Spleen (tissue), 13 donors: ENCODE measurements at places on chromosomes 11 and 22. TPM values are rescaled to one million over a fixed set of nuclear protein-coding genes. Genes with fewer than 3 reads are reported as not detected.
A peak's percentile ranks its signal among the peaks of the same experiment; 100 is the strongest.

- no peak for DNase-seq
Measured at GRCh38 chr11:78194490-78194889, 5.8 kb downstream of the USP35 start.

DNA sequence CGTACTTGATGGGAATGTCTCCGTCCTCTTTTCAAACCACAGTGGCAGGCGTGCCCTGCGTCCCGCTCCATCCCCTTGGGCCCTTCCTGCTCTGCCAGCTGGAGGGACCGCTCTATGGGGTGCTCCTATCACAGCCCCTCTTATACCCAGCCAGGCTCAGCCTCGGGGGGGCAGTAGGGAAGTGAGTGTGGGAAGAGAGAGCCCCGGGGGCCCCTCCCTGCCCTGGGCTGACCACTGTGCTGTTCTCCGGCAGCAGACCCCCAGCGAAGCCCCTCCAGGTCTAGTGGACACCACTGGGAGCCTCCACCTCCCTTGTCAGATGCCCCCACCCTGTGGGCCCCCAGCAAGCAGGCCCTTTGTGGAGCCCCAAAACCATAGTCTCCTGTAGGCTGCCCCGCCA, 572.5 kb downstream of the BRD1 start:
- no peak for DNase-seq

- no peak for DNase-seq
Measured at GRCh38 chr11:65058419-65059054, at the start of gene NAALADL1. Gene NAALADL1, minus strand, starts transcription at chr11:65058553. Its CDS starts 32 bp downstream, at chr11:65058521.

DNA sequence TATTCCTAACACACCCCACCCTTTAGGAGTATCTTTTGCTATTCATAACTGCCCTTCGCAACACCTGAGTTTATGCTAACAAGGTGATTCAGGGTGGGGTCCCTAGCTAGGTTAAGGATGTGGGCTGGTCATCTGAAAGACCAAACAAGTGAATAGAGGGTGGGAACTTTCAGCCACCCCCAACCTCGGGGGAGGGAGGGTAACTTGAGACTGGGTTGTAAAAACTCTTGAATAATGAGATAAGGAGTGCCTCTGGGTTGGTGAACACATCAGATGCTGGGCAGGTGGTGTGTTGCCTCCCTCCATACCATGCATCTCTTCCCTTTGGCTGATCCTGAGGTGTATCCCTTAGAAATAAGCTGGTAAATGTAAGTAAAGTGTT, 111.5 kb downstream of the SWAP70 start:
- DNase-seq: no peak

- no peak for DNase-seq
Measured at GRCh38 chr22:21710156-21710555, 25.4 kb downstream of the YPEL1 start.

DNA sequence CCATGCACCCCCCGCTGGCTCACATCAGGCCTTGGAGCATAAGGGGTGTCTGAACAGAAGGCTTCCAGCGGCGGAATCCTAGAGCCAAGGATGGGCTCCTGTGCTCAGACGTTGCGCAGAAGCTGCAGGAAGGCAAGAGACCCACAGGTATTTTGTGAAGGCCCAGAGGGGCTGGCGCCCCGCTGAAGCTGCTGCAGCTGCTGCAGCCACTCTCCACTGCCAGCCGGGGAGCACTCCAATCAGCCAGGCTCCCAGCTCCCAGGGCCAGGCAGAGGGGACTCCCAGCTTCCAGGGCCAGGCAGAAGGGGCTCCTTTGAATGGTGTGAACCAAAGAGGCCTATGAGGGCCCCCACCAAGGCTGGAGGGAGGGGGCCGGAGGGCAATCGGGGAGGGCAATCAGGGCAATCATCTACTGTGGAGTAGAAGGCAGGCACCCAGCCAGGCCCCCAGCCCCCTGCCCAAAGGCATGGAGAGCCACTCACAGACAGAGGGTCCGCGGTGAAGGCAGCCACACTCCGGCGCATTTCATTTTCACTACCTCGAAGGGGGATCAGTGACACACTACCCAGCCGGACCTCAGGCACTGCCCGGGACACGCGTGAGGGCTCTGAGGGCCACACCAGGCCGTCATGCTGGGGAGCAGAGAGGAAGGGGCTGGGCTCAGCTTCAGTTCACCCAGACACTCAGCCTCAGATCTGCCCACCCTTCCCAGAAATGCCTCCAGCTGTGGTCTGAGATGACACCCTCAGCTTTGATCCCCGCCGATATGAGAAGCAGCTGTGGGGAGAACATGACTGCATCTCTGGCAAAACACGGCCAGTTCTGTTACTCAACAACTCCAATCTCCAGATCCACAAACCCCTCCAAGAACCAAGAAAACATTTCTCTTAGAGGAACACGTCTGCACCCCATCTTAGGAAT, 11.6 kb upstream of the PDE2A start:
- no peak for DNase-seq

GRCh38 chr11:65420506-65420905, 2.1 kb upstream of the NEAT1 start:
- DNase-seq: no peak

DNA sequence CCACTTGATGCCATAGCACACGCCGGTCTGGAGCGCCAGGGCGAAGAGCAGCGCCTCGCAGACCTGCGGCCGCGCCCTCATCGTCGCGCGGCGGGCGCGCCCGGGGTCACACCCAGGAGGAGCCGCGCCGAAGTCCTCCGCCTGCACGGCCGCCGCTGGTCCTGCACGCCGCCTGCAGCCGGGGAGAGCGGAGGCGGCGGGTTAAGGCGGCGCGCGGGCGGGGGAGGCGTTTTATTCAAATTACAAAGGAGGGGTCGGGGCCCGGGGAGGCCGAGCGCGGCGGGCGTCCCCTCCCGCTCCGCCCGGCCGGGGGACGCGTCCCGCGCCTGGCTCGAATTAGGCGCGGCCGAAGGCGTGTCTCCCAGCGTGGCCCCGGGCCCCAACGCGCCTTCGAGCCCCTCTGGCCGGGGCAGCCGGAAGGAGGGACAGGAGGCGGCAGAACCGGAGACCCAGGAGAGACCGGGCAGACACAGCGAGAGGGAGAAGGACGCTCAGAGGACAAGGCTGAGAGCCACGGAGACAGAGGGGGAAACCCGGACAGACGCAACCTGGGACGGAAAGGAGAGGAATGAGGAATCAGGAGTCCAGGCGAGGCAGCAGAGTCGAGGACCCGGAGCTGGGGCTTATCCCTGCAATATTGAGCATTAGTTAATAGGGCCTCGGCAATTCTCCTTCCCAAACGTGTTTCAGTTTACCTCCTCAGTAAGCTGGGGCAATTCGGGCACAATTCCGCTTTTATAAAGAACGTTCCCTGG, at the start of gene WNT11:
Gene WNT11 (minus strand): TSS at position 176 of the 755 bp plus-strand sequence. CDS start 95 bp downstream, at position 81.
- peak; percentile 81 for DNase-seq

DNA sequence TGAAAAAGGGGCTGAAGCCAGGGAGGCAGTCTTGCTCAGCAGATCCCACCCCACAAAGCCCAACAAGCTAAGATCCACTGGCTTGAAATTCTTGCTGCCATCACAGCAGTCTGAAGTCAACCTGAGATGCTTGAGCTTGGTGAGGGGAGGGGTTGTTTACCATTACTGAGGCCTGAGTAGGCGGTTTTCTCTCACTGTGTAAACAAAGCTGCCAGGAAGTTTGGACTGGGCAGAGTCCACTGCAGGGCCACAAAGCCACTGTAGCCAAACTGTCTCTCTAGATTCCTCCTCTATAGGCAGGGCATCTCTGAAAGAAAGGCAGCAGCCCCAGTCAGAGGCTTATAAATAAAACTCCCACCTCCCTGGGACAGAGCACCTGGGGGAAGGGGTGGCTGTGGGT, 746.1 kb upstream of the LRRC4C start:
- no peak for DNase-seq

GRCh38 chr22:24996420-24996952, 44.0 kb downstream of the KIAA1671 start:
- no peak for DNase-seq

DNA sequence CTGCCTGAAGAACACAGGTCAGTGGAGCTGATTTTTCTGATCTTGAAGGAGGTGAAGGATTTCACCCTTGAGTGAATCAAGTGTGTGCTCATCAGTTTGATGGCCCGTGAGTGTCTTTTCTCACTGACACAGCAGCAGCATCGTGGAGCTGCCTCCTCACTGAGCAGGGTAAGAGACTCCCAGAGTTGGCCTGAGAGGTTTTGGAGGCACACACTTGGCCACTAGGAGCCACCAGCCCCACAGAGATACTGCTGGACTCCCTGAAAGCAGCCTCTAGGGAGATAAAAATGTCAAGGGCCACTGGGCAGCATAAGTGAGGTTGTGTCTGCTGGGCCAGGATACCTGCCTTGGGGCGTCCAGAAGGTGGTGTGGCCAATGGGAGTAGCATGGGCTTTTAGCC, 245.4 kb downstream of the GRIK4 start:
- DNase-seq: no peak

GRCh38 chr11:118180300-118180703, 3.9 kb upstream of the SCN2B start:
- no peak for DNase-seq

DNA sequence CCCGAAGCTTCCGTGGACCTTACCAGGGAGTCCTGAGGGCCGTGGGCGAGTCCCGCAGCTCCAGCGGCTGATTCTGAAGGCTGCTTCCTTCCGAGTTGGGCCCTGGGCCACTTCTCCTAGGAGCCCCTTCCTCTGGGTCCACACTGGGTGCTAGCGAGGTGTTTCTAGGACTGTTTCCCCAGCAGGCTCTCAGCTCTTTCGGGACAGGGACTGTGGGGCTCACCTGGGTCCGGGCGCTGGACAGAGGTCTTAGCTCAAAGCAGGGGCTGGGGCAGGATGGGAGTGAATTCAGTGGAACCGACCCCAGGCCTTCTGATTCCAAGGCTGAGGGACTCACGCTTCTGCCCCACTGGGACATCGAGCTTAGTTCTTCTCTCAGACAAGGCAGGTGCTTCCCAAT, 29.3 kb upstream of the CSNK1E start:
- DNase-seq: peak; percentile 50

DNA sequence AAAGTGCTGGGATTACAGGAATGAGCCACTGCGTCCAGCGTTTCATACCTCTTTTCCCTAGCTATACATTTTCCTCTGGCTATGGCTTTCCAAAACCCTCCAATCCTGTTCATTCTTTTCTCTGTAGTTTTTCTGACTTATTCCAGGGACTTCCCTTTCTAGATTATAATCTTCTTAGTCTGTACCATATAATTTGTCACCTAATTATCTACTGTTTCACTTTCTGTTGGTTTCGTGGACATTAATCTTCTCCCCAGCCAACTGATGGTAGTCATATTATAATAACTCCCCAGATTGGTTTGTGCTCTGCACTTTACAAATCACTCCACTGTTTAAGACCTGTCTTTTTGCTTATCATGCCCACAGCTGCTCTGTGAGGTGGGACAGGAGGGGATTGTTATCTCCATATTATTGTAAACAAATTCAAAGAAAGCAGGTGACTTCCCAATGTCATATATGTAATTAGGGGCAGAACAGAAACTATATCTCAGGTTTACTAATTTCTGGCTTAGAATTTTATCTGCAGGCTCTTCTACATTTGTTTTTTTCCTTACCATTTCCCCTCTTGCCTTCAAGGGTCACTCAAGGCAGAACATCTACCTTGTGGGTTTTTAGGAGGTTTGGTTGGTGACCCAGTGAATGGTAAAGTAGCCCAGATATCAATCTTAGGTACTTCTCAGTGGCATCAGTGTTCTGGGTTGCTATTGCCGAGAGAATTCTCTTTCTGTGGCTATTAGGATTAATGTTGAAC, 23.9 kb downstream of the STIM1 start:
- no peak for DNase-seq

DNA sequence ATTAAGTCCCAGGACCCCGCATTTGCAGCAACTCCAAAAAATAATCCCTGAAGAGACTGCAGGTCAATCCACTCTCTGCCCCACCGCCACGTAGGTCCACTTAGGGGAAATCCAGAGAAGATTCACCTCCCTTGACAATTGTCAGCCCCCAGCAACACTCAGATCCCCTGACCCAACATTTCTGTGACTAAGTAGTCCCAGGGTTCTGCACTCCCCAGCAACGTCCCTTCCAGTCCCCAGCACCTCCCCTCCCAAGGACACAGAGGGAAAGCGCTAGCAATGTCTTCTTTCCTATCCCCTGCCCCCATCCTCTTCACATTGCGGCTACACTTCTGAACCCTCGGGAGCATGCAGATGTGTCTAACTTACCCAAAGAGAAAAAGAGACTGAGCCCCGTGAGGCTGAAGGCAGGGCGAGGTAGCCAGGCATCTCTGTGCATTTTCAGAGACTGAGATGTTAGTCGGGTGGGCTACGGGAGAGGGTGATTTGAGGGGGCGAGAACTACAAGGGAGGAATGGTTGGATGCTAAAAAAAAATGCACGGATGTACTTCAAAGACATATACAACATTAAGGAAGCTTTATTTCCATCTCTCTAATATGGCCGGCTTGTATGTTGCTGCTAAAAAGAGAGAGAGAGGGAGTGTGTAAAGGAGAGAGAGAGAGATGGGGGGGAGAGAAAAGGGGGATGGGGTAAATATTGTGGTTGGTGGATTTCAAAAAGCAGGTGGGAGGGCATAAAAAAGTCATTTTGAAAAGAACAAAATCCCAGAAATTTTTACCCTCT, at the start of gene SCN2B:
Gene SCN2B (minus strand): TSS at position 647 of the 785 bp plus-strand sequence. CDS start 208 bp downstream, at position 439.
- DNase-seq: no peak

ADM2 gene
- total RNA-seq: 2.0 TPM

TMEM151A gene
- total RNA-seq: not detected
